ENCODE measurements at places on chromosomes 3 and 15.
A peak's percentile ranks its signal among the peaks of the same experiment; 100 is the strongest.

DNA sequence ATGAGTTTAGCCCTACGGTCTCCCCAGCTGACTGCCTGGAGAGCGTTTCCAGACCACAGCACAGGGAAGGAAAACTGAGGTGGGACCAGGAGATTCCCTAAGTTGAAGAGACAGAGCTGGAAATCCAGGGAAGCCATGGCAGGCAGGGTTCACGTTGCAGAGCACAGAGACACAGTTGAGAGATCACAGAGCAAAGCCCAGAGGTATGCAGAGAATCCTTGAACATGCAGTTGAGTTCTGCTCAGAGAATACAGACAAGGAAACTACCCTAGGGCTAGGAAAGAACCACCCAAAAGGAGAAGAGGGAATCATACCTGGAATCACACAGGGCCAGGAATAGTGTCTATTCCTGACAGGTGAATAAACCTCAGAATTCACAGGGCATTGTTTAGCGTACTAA lies 14.3 kb downstream of the SLC28A1 start:
- no peak for DNase-seq

GRCh38 chr15:45087513-45087912 lies 26.5 kb downstream of the DUOX2 start:
- DNase-seq, result no peak

DNA sequence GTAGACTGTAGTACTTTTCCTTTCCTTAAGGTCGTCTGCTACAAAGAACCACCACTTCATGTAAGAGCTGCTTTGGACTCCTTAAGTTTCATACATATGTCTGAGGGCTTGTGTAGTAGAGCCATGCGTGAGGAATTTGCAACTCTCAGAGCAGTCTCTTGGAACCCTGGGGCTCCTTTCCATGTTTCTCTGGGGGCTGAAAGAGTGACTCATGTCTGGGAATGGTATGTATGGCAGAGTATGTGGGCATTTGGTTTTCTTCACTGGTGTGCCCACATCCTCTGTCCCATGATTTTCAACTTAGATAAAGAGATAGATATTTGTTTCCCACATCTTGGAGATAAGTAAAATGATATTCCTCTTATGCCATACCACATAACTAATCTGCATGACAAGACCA lies 20.6 kb upstream of the RBM5 start:
- DNase-seq, result no peak

DNA sequence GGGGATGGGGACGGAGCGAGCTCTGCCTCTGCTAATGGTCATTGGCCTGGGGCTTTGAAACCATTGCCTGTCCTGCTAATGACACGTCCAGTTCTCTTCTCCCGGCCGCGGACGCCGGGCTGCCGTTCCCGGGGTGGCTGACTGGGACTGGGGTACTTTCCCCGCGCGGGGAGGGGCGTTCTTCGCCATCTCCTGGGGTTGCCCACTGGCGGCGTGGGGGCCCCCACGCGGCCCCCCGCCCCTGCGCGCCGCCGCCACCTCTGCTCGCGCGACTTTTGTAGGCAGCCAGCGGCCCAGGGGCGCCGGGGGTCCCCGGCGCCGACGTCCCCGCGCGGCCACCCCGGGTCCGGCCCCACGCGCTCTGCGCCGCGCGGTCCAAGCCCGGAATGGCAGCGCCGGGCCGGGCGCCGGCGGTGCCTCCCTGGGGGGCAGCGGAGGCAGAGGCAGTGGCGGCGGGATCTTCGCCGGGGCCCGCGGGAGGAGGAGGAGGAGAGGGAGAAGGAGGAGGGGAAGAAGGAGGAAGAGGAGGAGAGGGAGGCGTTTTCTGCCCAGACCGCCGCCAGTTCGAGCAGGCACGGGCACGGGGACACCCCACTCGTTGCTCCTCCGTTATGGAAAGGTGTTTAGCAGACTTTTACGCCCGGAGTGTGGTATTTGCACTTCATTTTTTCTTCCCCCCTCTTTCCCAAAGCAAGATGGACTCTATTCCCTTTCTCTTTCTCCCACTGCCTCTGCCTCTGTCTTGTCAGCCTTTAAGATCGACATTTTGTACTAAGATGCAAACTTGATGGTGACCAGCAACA lies 2.3 kb downstream of the BBX start:
- DNase-seq, result no peak

- DNase-seq, result no peak
Observed at GRCh38 chr3:172087602-172088580, 48.5 kb downstream of the FNDC3B start.

GRCh38 chr3:155481089-155481488 lies 187.6 kb upstream of the STRIT1 start:
- DNase-seq, result no peak

DNA sequence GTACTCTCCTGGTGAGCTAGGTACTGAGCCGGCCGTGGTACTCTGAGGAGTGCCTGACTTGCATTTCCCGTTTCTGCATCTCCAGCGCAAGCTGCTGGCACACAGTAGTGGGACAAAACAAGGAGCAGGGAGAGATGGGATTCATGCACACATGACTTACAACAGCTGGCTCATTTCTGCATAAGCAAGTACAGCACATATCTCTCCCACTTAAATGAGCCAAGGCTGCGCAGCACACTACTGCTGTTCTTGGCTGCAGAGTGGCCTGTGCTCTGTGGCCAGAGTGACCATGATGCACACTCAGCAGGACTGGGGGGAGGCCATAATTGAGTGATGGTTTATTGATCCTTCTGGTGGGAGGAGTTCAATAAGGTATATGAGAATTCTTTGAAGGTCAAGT lies 59.2 kb upstream of the ABHD17C start:
- no peak for DNase-seq

DNA sequence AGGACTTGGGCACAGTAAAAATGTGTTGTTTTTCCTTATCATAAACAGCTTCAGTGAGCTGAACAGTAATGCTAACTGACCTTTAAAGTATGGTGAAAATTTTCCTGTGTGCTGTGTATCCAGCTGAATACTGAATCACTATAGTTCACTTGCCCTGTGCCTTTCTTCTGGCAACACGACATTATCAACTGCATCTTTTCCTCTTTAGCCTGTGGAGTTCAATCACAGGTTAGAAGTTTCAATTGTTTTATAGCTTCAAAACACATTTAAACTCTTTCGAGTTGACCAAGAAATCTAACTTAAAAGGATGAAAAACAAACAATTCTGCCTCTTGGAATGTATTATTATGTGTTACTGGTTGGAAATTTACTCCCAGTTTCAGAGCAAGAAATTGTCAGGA lies 1120.7 kb upstream of the ALCAM start:
- DNase-seq, result no peak

DNA sequence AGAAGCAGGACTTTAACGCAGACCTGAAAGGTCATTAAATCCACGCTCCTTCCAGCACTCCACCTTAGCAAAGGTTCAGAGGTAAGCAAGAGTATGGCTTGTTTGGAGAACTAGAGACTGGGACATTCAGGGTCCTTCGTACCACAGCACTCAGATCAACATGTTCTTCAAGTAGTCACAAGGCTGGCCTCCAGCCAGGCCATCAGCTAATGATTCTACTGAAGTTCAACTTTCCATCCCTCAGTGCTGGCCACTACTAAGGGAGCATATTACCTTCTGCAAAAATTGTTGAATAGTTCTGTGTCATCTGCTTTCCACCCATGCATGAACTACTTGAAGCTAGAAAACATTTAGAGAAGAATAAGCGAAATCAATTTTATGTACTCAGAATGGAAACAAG lies 17.6 kb downstream of the CD200R1L start:
- no peak for DNase-seq

- DNase-seq, result no peak
Observed at GRCh38 chr3:15451216-15452113, 24.1 kb downstream of the EAF1 start.

DNA sequence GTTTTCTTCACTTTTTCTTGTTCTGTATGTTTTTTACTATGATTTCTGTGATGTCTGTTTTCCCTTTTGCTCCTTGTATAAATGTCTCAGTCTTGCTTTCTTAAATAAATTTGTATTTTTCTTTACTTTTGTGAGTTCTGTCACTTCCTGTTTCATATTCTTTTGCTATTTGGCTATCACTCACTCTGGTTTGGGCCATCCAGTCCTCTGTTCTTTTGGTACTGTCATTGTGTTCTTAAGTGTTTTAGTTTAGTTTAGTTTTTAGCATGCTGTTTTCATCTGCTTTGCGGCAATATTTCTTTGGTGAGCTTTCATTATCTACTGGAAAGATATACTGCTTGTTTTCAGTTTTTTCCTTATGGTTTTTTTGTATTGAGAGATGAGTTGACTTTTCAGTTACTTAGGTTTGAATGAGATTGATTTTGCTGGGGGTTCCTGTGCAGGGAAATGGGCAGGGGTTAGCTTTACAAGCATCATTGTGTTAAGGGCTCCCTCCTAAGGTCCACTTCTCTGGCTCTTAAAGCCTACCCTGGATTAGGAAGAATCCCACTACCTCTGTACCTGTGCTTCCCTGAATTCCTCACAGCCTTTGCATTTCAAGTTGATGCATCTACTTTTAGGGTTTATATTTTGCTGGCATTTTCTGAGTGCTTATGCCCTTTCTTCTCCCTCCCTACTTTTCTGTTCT lies 35.1 kb downstream of the PDCD6IP start:
- no peak for DNase-seq

GRCh38 chr15:93073465-93073952 lies 15.5 kb downstream of the RGMA start:
- no peak for DNase-seq

- no peak for DNase-seq
Observed at GRCh38 chr15:43249699-43250203, 17.0 kb downstream of the TGM5 start.

GRCh38 chr3:31219131-31219843 lies 313.4 kb upstream of the STT3B start:
- no peak for DNase-seq

DNA sequence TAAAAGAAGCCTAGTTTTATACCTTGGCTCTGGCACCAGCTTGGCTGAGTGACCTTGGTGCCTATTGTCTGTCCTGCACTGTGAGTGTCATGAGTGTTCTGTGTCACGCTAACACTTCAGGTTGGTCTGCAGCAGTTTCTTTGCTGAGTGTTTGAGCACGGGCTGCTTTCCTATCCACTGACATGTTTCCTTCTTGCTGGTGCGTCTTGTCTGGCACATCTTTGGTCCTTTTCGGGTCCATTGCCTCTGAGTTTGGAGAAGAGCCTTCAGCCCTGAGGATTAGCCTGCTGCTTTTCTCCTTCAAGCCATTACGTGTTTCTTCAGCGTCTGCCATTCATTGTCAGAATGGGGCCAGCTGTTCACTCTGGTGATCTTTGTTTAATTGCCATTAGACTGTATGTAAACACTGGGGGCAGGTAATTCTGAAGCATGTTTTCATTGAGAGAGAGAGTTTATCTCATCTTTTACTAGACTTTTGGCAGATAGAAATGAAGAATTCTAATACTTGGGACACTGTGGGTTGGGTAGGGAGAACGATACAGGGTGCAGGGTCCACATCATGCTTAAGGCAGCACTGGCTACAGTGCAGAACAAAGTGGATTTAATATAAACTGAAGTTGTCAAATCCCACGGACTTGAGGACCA lies 55.5 kb downstream of the LRRC28 start:
- DNase-seq, result no peak

- DNase-seq, result no peak
Observed at GRCh38 chr3:107689355-107689754, 166.6 kb downstream of the BBX start.

DNA sequence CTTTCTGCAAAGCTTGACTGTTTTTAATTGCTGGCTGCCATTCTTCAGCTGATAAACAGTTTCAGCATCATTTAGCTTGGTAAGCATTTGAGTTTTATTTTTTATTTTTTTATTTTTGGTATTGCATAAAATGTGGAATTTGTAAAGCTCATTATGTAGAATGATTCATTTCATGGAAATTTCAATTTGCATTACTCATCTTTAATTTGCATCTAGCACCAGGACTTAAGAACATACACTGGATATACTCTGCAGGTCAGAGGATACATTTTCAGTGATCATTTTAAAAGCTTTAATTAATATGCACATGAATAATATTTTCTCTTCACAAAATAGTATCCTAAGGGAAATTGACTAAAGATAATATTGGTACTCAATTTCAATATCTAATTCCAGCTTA lies 732.4 kb upstream of the BCHE start:
- no peak for DNase-seq

- DNase-seq, result no peak
Observed at GRCh38 chr3:40994611-40995010, 204.7 kb upstream of the CTNNB1 start.

GRCh38 chr3:113117511-113118234 lies 93.7 kb upstream of the BOC start:
- DNase-seq, result no peak

GRCh38 chr15:42836251-42836650 lies 84.3 kb downstream of the TTBK2 start:
- no peak for DNase-seq

- no peak for DNase-seq
Observed at GRCh38 chr3:188470508-188471130, 316.7 kb downstream of the LPP start.

- DNase-seq, result no peak
Observed at GRCh38 chr3:141122455-141123030, 71.4 kb downstream of the SPSB4 start.

DNA sequence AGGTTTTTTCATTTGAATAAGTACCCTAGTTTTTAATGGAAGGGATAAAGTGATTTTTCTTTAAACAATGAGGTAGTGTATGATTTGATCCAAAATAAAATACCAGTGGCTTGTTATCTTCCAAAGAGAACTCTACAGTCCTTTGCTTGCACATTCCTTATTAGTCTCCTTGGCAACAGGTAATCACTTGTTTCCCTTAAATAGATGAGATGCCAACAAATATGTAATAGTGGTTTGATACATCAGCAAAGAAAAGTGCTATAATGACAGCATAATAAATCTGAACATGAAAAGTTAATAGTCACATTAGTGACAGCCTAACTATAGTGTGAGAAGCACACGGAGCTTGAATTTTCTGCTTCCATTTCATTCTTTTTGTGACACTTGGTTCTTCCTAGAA lies 360.2 kb downstream of the ZNF385D start:
- DNase-seq, result no peak

- DNase-seq, result peak; percentile 7
Observed at GRCh38 chr3:132659365-132660051, at the start of gene ACAD11. ACAD11 (minus strand) TSS chr3:132659809; CDS start chr3:132659751, 58 bp downstream.

GRCh38 chr3:154775821-154776548 lies 304.1 kb upstream of the MME start:
- DNase-seq, result no peak

GRCh38 chr15:74763416-74763815 lies 14.8 kb downstream of the CYP1A2 start:
- DNase-seq, result no peak

DNA sequence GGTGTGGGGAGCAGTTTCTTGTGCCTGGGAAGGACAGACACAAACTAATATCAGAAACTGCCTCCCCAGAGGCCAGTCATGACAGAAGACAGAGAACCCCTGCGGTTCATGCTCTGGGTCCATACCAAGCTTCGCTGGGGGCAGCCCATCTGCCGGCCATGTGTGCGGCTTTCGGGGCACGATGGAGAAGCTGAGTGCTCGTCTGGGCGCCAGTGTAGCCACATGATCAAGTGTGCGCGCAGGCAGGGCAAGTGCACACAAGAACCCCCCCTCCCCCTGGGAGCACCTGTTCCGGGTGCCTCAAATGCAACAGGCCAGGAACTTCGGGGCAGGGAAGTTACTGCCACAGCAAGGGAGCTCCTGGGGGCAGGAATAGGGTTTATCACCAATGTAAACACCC lies 1.8 kb downstream of the ADAMTS17 start:
- DNase-seq, result no peak

All from stimulated activated CD8-positive, alpha-beta memory T cell treated with anti-CD3 and anti-CD28 coated beads, Interleukin-7, amount 100 ng/mL, for 1 hour (primary cell).